ENCODE measurements at places on chromosomes 4 and X.

DNA sequence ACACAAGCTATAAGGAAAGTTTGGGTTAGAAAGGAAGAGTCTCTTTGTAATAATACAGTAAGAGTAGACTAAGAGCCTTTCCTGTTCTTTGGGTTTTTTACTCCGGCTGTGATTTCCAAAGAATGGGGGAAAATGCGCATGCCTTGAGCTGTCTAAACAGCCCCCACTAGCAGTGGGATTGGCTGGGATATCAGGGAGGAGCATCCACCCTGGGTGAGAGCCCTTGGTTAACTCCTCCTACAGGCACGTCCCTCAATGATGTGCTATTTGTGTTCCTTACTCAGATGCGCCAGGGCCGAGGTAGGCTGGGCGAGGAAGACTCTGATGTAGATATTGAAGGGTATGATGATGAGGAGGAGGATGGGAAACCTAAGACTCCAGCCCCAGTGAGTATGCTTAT lies 74.0 kb upstream of the OGT start:
- DNase-seq: no peak

- DNase-seq: no peak
These were observed 56.0 kb upstream of the BCLAF3 start for GRCh38 chrX:20046864-20047263.

GRCh38 chr4:94615451-94615850 lies 142.3 kb upstream of the BMPR1B start:
- no peak for DNase-seq

- DNase-seq: no peak
These were observed 76.0 kb downstream of the TMEM131L start for GRCh38 chr4:153542131-153542530.

DNA sequence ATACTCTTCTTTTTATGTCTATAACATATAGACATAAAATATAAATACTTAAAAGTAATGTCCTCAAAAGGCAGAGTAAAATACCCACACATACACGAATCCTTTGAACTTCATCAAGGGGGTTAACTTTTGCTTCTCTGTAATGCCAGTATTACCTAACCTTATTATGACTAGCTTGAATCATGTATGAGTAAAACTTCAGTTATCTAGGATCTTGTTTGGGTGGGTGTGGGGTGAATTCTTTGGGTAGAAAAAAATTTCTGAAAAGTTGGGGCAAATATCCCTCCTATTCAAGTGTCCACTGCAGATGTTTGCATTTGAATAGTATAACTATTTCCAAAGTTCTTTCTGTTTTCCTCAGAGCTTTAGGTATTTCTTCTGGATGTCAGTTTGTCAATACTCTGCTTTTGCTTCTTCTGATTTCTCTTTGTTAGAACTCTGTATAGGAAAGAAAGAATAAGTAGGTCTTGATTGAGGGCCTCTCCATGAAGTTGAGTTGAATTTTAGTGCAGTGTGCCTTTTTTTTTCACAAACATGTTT lies 173.8 kb downstream of the ADGRL3 start:
- no peak for DNase-seq

GRCh38 chrX:112851161-112851779 lies 10.6 kb upstream of the AMOT start:
- DNase-seq: no peak

DNA sequence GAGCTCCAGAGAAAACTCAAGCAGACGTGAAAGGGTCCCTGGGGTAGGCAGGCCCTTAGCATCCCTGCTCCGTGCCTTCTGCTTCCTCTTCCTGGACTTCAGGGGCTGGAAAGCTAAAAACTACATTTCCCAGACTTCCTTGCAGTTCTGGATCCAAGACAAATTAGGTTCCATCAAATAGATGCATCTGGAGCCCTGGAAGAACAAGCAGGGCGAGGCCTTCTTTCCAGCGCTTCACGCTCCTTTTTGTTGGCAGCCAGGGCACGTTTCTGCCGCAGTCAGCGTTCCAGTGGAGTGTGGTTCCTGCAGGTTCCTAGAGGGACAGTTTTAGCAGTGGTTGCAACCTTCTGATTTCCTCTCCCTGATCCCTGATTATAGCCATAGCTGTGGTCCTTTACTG lies 53.6 kb upstream of the MSX1 start:
- DNase-seq: no peak

GRCh38 chrX:50000937-50001542 lies 78.6 kb downstream of the CLCN5 start:
- no peak for DNase-seq

DNA sequence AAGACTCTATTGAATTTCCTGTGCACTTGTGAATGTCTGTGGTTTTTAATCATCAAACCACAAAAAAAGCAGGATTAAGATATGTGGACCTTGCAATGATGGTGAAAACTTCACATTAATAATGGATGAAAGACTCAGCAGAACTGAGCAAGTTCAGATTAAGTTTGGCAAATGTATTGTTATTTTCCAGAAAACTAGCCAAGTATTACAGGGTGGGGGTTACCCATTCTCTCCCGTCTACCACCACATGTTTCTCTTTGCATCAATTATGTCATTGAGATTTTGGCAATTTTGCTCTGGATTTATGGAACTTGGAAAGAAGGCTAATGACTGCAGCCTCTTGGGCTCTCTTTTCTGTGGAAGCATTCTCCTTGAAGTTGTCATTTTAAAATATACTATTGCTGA lies 577.1 kb downstream of the ANKRD50 start:
- DNase-seq: no peak

GRCh38 chr4:20367446-20367845 lies 115.7 kb downstream of the SLIT2 start:
- DNase-seq: no peak

DNA sequence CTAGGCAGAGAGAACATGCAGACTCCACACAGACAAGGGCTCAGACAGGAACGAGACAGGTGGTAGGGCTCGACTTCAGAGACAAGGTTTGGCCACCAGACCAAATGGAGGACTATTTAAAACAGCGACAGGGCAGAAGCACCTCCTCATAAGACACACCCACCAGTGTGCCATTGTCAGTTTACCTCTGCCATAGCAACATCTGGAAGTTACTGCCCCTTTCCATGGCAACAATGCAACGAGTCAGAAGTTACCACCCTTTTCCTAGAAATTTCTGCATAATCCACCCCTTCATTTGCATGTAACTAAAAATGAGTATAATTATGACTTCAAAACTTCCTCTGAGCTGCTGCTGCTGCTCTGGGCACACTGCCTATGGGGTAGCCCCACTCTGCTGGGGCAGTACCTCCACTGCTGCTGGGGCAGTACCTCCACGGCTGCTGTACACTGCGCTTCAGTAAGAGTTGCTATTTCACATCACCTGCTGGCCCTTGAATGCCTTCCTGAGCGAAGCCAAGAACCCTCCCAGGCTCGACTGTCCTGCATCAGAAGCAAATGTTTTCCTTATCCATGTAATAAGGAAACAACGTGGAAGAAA lies 2222.3 kb upstream of the AGA start:
- no peak for DNase-seq

DNA sequence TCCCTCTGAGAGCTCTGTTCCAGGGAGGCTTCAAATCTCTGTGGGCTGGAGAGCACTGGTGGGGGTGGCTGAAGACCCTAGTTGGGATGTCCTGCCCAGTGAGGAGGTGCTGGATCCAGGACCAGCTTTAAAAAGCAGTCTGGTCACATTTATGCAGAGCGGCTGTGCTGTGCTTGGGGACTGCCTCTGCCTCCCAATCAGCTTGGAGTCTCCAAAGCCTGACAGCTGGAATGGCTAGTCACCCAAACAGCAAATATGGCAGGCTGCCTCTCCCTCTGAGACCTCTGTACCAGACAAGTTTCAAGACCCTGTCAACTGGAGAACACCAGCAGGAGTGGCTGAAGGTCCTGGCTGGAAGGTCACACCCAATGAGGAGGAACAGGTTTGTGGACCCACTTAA lies 848.1 kb upstream of the DIAPH2 start:
- DNase-seq: no peak
